ENCODE measurements at places on chromosomes 2 and 18.

DNA sequence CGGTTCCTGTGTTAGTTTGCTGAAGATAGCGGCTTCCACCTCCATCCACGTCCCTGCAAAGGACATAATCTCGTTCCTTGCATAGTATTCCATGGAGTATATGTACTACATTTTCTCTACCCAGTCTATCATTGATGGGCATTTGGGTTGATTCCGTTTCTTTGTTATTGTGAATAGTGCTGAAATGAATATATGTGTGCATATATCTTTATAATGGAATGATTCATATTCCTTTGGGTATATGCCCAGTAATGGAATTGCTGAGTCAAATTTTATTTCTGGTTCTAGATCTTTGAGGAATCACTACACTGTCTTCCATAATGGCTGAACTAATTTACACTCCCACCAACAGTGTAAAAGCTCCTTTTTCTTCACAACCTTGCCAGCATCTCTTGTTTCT, 255.4 kb upstream of the CDH2 start:
- no peak for DNase-seq

- no peak for DNase-seq
Measured at GRCh38 chr2:221437056-221437455, 135.0 kb downstream of the EPHA4 start.

DNA sequence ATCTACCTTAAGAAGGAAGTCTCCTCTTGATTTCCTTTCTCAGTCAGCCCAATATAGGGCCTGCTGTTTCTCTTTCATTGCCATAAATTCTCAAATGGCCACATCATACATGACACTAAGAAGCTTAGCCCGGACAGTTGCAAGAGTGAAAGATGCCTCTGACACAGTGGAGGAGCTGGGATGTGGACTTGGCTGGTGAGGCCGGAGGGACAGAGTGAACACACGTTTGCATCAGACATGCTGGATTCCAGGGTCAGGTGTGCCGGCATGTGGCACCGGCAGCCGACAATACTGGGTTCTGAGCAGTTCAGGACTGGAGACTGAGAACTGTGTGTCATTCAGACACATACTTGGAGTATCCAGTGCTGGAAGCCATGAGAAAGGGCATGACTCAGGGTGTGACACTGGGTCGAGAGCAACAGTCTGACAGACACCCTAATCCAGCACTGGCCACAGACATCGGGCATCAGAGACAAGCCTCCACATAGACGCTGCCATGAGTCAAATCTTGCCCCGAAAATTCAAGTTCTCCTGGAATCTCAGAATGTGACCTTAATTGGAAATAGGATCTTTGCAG, 31.4 kb downstream of the TIMM21 start:
- no peak for DNase-seq

GRCh38 chr2:189338115-189338514, 103.2 kb upstream of the WDR75 start:
- DNase-seq = no peak

DNA sequence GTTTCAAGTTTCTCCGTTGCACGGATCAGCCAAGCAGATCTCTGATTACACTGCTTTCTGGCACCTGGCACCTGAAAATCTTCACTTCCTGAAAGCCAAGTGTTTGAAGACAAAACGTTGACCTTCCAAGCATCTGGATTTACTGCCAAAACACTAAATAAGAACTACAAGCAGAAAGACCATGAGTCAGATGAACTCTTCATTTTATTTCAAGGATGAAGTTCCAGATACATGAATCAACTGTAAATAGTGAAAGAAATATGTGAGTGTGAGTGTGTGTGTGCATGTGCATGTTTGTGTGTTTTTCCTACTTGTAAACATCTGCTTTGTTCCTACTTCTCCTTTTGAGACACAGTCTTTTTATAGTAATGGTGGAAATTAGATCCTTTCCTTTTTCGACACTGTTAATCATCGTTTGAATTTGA, 60.0 kb upstream of the DTNA start:
- DNase-seq = no peak

DNA sequence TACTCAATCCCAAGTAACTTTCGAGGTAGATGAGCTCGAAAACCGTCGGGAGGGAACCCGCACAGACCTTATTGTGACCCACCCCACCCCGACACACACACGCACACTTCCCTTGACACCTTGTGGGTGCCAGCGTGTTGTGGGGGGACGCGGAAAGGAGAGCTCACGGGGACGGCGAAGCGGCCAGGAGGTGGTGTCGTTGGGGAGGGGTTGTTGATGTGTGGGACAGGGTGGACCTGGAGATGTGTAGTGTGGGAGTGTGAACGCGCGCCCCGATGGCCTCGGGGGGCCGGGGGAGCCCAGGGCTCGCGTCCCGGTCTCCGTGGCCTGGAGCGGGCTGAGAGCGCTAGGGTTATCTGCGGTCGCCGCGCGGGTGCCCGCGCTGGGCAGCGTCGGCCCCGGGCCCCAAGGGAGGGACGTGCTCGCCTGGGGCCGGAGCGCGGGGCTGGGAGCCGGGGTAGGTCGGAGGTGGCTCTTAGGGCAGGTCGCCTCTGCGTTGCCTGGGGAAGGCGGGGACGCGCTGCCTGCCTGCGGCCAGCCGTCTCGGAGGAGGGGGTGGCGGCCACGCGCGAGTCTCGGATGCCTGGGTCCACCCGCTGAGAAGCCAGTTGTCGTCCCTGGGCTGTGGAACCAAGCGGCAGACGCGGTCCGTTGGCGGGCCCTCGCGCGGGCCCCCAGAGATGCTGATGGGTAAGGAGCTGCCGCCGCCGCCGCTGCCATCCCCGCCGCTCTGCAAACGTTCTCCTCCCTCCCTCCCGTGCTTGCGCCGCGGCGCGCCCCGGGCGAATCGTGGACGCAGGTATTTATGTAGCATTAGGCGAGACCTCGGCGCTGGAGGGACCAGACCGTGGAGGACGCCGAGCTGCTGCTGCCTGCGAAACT, 1.6 kb downstream of the KLHL29 start:
- no peak for DNase-seq

- no peak for DNase-seq
Measured at GRCh38 chr18:62933261-62933887, 218.0 kb downstream of the PHLPP1 start.

GRCh38 chr18:68722821-68723220, 7.9 kb upstream of the TMX3 start:
- DNase-seq = no peak

GRCh38 chr2:1605102-1606045, 138.9 kb downstream of the PXDN start:
- DNase-seq = no peak

GRCh38 chr2:9895669-9896590, 52.7 kb downstream of the TAF1B start:
- no peak for DNase-seq

- no peak for DNase-seq
Measured at GRCh38 chr18:37844209-37844970, 278.8 kb upstream of the CELF4 start.

DNA sequence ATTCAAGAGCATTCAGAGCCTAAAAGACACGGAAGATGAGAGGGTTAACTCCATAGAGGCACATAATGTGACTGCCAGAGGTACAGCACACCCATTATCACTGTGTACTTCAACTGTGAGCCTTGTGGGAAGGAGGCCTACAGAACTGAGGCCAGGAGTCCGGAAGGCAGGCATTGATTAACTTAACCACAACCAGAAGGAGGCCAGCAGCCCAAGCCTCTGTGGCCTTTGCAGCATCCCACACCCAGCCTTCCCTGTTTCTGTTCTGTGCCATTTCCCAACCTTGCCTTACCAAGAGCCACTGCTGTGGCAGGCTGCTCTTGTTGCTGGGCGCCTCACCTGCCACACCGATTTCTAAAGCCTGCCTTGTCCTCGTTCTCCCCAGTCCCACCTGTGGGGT, 27.2 kb downstream of the SIGLEC15 start:
- DNase-seq = no peak

GRCh38 chr2:189440644-189440946, 679 bp upstream of the WDR75 start:
- DNase-seq = no peak

DNA sequence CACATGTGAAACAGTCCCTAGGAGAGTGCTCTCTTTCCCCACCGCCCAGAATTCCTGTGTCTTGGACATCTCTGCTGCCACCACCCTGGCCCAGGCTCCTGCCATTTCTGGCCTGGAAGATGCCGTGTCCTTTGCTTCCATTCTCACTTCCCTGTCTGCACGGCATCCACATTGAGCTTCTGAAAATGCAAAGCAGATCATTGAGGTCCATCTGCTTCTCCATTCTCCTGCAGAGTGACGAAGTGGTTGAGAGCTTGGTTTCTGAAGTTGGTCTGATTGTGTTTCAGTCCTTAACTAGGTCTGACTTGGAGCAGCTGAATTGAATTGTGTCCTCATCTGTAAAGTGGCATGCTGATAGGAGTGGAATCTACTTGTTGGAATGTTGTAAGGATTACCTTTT, 98.7 kb upstream of the MGAT5 start:
- DNase-seq = no peak

DNA sequence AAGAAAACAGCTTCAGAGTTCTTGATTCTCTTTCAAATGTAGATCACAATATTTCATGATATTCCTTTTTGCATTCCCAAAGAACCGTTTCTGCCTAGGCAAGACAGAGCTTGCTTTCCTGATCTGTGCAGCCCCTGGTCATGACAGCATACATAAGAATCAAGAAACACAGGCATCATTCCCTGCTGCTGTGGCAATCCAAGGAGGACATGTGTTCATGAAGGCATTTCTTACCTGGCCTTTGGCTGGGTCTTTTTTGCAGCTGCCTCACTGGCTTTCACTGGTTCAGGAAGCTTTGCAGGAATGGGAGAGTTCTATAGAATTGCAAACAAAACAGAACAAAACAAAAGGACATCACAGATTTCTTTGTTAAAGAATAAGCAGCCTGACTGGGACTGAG, 87.6 kb upstream of the NFU1 start:
- no peak for DNase-seq

DNA sequence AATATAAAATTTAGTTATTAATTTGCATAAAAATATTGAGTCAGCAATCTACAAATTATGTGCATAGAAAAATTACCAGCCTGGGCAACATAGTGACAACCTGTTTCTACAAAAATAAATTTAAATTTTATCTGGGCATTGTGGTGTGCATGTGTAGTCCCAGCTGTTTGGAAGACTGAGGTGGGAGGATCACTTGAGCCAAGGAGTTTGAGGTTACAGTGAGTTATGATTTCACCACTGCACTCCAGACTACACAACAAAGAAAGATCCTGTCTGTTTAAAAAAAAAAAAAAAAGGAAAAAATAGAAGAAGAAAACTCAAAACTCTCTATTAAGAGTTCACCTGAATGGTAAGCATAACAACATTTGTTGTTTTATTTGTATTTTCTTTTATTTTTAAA, 1048.4 kb upstream of the CDH2 start:
- DNase-seq = no peak

DNA sequence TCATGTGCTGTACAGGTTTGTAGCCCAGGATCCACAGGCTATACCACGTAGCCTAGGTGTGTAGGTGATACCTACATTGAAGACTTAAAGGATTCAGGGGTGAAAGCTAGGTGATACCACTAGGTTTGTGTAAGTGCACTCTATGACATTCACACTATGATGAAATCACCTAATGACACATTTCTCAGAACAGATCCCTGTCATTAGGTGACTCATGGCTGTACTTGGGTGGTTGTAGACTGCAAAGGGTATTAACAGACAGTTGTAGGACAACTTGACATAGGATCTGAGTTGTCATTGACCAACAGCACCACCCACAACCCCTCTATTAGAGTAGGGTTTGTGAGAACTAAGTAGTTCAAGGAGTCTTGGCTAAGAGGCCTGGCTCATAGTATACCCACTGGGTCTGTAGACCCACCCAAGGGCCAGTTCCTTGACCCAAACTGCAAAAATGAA, 27.7 kb upstream of the SMCHD1 start:
- no peak for DNase-seq

DNA sequence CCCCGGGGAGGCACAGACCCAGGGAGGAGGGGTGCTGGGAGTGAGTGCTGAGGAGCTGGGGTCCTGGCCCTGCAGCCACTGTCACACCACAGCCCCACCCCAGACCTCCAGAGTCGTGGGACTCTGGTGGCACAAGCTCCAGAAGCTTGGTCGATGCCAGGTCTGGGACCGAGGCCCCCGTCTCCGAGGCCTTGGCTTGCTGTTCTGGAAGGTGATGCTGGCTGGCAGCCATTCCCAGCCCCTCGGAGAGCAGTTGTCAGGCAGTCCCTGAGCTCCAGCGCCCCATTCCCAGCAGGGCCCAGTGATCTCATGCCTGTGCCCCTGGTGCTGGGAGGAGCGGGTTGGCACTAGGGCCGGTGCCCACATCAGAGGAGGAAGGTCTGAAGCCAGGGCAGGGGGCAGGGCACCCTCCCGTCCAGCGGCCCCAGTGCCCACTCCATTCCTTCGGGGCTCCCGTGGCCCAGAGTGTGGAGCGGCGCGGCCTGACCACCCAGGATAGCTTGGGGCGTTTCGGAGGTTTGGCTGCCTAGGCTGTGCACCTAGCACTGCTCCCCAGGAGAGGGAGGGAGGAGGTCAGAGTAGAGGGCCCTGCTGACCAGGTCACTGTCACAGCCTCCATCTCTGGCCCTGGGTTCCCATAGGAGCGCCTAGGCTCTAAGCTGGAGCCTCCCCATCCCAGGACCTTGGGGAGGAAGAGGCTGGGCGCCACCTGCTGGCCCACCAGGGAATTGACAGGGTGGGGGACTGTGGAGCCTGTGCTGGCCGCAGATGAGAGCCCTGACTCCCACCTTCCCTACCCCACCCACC, 16.8 kb upstream of the ALPI start:
- no peak for DNase-seq

DNA sequence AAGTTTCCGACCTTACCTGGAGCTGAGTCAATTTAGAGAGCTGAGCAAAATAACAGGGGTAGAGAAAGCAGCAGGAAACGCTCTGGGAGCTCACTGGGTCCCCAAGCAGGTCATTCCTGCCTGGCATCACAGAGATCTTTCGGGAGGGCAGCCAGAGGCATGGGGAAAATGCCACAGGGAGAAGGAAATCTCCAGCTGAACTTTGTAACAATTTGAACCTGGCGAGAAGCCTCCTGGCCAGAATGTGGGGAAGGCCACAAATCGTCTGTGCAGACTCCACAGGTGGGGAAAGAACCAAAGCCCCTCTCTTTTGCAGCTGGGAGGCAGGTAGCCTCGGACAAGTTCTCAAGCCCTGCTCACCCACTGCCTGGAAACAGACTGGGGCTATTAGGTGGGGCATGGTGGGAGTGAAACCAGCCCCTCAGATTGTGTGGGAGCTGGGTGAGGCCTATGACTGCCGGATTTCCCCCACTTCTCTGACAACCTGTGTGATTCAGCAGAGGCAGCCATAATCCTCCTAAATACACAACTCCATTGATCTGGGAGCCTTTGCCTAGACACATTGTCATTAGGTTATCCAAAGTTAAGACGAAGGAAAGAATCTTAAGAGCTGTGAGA, 53.9 kb downstream of the INO80D start:
- no peak for DNase-seq

All from activated CD8-positive, alpha-beta memory T cell treated with anti-CD3 and anti-CD28 coated beads for 4 hours (primary cell).